ENCODE measurements at places on chromosomes 4 and X.

DNA sequence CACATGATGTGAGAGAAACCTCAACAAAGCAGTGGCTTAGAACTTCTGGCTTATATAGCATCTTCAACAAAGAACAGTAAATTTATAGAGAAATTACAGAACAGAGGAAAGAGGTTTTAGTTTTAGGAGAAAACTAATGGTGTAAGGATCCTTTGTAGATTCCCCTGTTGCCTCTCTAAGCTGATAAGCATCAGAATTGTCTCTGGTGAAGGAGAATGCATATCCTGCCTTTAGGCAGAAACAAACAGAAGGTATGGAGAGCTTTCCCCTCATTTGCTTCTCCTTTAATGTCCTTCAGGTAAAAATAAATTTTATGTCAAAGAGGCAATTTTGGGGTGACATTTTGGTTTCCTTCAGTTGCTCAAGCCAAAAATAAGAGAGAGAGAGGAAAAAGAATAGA, 625.9 kb downstream of the CCSER1 start:
- no peak for DNase-seq

GRCh38 chrX:71178908-71179307, 34.3 kb downstream of the NLGN3 start:
- DNase-seq = peak; percentile 51

- no peak for DNase-seq
Measured at GRCh38 chrX:31110657-31111056, 38.8 kb upstream of the FTHL17 start.

DNA sequence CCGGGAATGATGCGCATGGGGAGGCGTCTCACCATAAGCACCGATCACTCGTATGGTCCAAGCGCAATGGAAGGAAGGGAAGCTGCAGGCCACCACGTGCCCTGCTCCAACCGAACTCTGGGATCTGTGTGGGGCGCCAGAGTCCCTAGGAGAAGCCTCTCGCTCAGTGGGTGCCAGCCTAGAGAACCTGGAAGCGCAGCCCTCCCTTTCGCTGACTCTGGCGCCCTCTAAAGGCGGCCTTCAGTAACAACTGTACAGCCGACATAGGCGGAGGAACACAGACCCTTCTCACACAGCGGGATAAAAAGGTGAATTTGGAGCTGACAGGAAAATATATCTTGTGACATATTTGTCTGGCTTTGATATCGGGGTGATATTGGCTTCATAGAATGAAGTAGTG, 76.0 kb downstream of the INTS6L start:
- peak; percentile 66 for DNase-seq

- DNase-seq = no peak
Measured at GRCh38 chr4:19038231-19038630, 1016.7 kb upstream of the LCORL start.

- no peak for DNase-seq
Measured at GRCh38 chr4:111208970-111209369, 586.1 kb upstream of the PITX2 start.

DNA sequence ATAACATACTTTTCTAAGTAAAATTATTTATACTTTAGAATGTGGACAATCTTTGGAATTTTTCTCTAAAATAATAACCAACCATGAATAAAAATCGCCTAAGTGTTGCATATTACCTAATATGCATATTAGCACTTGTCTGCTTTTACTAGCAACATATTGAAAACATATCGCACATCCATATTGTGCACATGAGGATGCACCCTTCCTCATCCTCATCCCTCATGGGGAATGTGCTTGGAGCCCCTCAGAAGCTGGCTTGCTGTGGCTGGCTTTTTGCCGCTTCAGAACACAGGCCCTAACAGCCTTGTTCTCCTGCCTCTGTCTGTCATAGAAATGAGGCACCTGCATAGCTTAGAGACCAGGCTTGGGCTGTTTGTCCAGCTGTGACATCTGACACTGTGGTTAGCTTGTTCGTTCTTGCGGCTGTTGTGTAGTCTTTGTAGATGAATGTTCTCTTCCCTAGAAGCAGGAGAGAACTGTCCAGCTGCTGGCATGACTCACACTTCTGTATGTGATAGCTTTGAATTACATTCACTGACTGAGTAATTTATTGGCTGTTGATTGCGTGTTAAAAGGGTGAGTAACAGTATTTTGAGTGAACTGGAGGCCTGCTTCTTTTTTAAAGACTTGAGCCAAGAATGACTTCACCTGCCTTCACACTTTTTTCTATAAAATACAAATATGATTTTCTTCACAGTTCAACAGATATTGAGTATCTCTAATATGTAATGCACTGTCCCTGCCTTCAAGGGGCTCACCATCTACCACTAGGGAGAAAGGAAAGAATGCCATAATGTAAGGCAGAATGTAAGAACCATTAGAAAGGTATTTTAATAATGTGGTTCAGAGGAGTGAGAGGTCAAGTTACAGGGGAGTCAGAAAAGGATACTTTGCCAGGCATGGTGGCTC, 81.9 kb downstream of the HMGB2 start:
- DNase-seq = no peak

- DNase-seq = peak; percentile 75
Measured at GRCh38 chrX:1244164-1245076, 24.2 kb upstream of the CSF2RA start.

DNA sequence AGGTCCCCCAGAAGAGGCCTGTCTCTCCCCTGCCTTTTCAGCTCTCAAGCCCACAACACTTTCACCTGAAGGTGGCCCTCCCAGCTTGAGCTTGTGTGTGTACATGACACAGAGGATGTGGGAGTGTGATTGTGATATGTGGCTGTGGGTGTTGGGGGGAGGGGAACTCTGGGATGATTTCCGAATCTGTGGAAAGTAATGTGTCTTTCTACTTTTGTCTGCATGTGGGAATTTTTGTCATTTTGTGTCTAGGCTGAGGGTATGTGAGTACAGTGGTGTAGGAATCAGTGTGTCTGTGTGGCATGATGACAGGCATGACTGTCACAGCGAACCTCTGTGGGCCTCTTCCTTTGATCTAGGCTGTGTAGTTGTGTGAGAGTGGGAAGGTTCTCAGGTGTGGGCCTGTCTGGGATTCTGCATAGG, 6.4 kb downstream of the SYP start:
- no peak for DNase-seq

DNA sequence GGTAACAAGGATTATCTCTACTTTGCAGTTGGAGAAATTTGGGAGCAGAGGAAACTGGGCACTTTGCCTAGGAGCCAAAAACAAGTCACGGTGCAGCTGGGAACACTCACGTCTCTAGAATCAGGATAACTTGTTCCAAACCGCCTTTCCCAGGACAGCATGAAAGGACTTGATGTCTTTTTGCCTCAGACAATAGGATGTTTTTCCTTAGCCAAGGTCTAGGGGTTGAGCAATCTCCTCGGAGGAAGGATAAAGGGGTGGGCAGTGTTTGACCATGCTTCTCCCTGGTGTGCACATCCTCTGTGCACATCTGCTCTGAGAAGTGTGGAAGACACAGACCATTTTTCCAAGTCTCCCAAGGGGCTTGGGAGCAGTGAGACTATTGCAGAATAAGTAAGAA, 1.7 kb upstream of the SPARCL1 start:
- DNase-seq = no peak

- DNase-seq = no peak
Measured at GRCh38 chr4:188198982-188199792, 59.9 kb downstream of the TRIML1 start.

DNA sequence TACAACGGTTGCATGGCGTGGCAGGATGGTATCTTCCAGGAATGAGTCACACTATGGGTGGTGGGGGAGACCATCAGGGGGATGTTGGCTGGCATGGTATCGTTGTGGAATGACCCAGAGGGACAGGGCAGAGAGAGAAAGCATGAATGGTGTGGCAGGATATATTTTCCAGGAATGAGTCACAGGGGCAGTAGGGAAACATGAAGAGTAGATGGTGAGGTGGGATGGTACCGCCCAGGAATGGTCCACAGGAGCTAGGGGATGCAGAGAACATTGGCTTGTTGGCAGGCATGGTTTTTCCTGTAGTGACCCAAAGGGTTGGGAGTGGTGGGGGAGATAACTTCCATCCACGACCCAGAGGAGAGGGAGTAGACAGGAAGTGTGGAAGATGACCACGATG, 62.4 kb downstream of the MAOA start:
- no peak for DNase-seq

- no peak for DNase-seq
Measured at GRCh38 chr4:11367371-11367770, 61.3 kb downstream of the HS3ST1 start.

Measured in D341Med (cell line).